ENCODE measurements at places on chromosomes 6 and 20.
A peak's percentile ranks its signal among the peaks of the same experiment; 100 is the strongest.

- no peak for DNase-seq
Observed at GRCh38 chr6:98695091-98695801, 139.1 kb upstream of the POU3F2 start.

GRCh38 chr6:7522873-7523272, 18.6 kb upstream of the DSP start:
- DNase-seq, result no peak

- no peak for DNase-seq
Observed at GRCh38 chr6:25292384-25292783, 13.2 kb downstream of the CARMIL1 start.

GRCh38 chr6:133169901-133170300, 71.3 kb upstream of the EYA4 start:
- DNase-seq, result no peak

- DNase-seq, result no peak
Observed at GRCh38 chr6:397604-398003, 6.1 kb downstream of the IRF4 start.

DNA sequence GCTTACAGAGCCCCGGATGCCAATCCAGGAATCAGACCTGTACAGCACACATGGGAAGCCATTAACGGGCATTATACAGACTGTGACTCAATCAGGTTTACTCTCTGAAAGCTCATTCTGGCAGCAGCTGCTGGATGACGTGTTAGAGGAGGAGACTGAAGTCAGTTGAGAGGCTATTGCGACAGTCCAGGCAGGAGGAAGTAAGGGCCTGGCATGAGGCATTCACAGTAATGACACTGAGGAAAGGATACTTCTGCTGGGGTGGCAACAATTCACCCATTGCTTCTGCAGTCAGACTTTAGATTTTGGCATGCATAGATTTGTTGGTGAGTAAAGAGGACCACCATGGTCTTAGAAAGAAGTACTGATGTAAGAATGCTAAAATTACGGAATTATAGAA, 151.0 kb upstream of the HEY2 start:
- peak; percentile 100 for DNase-seq

GRCh38 chr6:56624728-56625069, 18.0 kb downstream of the DST start:
- DNase-seq, result no peak

GRCh38 chr6:41584205-41584604, 38.0 kb downstream of the FOXP4 start:
- no peak for DNase-seq

DNA sequence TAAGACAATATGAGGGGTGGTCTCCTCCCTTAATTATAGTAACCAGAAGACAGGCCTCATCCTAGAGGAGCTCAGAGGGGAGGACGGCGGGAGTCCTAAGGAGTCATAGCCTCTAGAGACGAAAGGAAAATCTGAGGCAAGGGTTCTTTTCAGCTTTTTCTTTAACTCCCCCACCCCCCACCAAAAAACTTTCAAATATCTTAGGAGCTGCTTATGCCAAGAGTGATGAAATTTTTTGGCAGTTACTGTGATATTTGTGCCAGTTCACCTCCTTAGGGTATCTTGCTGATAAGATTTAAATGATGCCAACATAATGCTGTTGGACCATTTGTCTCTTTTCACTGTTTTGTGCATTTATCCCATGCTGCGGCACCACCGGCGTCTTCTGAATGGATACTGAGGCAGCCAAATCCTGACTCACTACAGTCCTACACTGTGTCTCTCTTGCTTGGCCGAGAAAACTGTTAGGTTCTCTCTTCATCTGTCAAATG, 44.5 kb upstream of the DSE start:
- no peak for DNase-seq

GRCh38 chr6:106273087-106273486, 52.5 kb downstream of the ATG5 start:
- no peak for DNase-seq

DNA sequence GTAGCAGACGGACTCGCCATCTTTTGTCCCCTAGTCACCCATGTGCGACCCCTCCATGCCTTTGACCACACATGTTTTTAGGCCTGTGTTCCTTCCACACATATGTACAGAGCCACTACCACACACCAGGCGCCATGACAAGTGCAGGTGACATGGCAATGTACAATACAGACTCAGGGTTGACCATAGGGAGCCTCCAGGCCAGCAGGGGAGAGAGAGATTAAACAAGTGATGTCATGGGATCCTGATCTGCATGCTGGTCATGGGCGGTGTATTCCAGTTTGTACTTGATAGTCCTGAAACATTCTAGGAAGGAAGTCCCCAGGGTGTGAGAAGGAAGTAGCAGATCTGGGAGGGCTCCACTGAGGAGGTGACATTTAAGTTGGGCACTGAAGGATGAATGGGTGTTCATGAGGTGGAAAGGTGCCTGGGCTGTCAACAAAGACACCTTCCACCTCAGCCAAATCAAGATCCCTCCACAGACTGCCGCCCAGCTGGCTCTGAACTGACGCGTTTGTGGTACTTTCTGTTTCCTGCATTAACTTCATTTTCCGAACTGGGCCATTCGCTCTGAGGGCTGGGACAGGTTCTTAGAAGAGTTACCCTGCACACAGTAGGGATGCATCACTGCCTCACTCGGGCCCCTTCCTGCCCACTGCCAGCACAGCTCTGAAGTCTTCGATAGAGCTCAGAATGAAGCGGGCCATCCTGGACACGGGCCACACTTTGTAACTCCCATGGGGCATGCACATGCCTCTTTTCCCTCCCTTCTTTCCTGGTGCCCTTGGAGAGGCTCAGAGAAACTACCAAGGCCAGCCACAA, 94.0 kb downstream of the NOL4L start:
- no peak for DNase-seq

- DNase-seq, result no peak
Observed at GRCh38 chr6:2734488-2735166, 16.1 kb downstream of the MYLK4 start.

GRCh38 chr6:35267446-35267845, 7.9 kb downstream of the ZNF76 start:
- DNase-seq, result no peak

DNA sequence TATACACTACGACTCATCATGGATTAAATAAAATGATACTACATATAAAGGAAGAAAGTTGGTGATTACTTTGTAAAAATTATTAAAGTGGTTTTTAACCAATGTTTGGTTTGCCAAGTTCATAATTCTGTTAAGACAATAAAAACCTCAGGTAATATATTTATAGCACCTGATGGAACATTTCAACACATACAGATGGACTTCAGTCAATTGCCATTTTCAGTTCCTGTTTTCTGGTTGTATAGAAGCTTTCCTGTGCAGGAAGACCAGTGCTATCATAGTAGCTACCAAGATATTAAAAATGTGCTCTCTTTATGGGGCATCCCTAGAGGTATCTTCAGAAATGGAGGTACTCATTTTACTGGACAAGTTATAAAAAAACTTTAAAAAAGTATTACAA, 1686.4 kb downstream of the GRIK2 start:
- DNase-seq, result no peak

GRCh38 chr6:138765896-138766655, 7.5 kb upstream of the CCDC28A start:
- DNase-seq, result peak; percentile 78
